Frontal cortex (tissue), 4 donors: ENCODE measurements at places on chromosomes 5 and 9. TPM values are rescaled to one million over a fixed set of nuclear protein-coding genes. Genes with fewer than 3 reads are reported as not detected.

DNA sequence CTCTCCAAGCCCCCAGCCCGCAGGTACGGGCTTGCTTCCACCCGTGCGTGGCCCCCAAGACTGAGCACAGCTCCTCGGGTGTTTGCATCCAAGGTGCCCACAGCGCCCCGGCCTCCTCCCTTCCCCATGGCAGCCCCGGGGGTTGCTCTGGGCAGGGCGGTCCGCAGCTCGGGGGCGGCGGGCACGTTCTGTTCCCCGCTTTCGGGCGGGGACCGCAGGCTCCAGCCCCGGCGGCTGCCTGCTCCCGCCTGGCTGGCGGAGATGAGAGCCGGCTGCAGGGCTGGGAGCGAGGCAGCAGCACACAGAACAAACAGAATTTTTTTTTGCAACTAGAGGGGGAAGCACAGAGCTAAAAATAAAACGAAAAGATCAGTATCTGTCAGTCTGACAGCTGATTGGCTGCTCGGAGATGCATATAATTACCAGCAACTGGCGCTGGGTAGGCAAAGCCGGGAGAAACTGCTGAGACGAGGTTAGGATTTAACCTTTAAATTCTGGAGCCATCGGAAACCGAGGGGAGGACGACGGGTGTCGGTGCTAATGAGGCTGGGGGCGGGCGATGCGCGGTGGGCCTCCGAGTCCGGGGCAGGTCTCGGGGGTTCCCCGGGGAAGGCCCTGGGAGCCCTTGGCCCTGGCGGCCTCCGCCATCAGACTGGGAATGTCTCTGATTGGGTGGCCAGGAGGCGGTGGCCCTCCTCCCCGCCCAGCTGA is 142.7 kb upstream of the IER5L start:
- DNase-seq: peak; percentile 78

GRCh38 chr5:74099538-74100267 is 473.7 kb downstream of the ARHGEF28 start:
- DNase-seq: no peak

GRCh38 chr5:123186771-123187170 is 97.7 kb downstream of the PRDM6 start:
- no peak for DNase-seq

DNA sequence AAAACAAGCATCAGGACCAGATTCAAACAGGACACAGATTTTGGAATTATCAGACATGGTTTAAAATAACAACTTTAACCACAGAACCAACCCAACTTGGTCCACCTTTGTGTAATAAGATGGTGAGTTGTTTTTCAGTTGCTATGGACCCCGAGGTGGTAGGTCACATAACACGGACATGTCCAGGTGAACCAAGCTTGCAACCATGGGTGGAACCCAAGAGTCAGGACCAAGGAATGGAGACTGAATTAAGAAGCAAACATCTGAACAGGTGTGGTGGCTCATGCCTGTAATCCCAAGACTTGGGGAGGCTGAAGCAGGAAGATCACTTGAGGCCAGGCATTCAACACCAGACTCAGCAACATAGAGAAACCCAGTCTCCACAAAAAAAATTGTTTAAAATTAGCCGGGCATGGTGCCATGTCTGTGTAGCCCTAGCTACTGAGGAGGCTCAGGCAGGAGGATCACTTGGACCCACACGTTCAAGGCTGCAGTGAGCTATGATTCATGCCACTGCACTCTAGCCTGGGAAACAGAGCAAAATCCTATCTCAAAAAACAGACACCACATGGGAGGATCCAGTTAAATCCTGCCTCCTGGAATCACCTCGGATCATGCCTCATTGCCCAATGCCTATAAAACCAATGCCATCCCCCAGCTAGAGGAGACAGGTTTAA is 10.6 kb downstream of the PTBP3 start:
- no peak for DNase-seq

Gene RETREG1
- 73.0 TPM for total RNA-seq
